Epithelial cell of alveolus of lung (primary cell): ENCODE measurements at places on chromosomes 11 and 22. TPM values are rescaled to one million over a fixed set of nuclear protein-coding genes. Genes with fewer than 3 reads are reported as not detected.

SHISAL1 gene
- total RNA-seq = 0.16 TPM in 1 of 2 replicates, not detected in the other

FAM180B gene
- 0.40 TPM in 1 of 2 replicates, not detected in the other for total RNA-seq

EML3 gene
- total RNA-seq = 25.9 and 34.3 TPM in 2 replicates

RIMBP3C gene
- total RNA-seq = under 0.01 TPM in 2 replicates
